ENCODE measurements at places on chromosomes 4 and X.

DNA sequence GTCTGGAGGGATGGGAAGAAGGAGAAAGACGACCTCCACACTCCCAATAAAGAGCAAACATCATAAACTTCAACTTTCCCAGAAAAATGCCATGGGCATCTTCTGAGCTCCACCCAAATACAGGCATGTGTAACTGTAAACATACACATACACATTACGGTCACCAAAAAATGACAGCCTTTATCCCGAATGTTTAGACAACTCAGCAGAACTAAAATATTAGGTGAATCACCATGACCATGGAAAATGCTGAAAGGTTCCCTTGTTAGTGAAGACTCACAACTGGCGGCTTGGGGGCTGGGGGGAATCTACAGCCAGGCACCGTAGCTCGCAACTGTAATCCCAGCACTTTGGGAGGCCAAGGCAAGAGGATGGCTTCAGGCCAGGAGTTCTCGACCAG is 33.0 kb downstream of the PRKX start:
- no peak for DNase-seq

DNA sequence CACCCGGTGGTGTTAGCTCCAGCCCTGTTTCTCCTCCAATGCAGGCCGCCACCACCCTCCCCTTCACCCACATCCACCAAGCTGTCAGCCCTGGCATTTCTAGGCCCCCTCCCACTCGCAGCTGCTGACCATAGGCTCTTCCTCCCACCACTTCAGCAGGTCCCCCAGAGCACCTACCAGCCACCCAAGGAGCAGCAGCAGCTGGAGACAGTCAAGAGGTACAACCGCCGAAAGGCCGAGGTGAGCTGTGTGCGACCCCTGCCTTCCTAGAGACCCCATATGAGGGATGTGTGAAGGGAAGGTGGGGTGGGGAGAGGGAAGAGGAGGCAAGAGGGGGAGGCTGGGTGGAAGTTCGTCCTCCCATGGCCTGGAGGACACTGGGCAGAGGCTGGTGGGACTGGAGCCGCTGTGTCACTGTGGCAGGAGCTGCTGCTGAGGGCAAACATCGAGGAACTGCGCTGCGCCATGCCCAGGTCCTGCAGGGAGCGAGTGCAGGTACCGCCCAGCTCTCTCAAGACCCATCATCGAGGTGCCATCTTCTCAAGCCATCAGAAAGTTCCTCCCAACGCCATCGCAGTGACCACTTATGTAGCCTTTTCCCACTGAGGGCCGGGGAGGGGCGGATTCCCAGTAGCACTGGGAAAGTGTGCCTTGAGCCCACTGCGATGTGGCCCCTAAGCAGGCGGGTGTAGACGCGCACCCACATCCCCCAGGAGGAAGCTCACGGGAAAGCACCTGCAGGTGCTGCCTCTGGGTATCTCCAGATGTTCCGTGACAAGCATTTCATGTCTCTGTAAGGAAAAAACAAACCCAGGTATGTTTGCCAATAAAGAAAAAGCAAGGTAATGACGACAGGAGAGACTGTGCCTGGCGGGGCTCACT is 19.2 kb upstream of the RNF4 start:
- DNase-seq = no peak

DNA sequence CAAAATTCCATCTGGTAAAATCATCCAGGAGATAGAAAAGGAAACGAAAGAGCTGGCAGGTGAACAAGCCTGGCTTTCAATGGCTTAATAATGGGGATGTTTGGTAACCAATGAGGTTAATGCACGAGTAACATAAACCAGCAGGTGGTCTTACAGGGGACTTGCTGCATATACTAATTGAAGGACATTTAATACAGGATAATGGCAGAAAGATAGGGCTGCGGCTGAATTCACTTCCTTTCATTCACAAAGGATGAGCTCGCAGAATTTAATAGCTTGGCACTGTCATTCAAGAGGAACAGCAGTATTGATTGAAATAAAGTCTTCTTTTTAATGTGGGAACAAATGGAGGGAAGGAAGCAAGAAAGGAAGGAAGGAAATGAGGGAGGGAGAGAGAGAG is 156.3 kb upstream of the RAI2 start:
- DNase-seq = no peak

DNA sequence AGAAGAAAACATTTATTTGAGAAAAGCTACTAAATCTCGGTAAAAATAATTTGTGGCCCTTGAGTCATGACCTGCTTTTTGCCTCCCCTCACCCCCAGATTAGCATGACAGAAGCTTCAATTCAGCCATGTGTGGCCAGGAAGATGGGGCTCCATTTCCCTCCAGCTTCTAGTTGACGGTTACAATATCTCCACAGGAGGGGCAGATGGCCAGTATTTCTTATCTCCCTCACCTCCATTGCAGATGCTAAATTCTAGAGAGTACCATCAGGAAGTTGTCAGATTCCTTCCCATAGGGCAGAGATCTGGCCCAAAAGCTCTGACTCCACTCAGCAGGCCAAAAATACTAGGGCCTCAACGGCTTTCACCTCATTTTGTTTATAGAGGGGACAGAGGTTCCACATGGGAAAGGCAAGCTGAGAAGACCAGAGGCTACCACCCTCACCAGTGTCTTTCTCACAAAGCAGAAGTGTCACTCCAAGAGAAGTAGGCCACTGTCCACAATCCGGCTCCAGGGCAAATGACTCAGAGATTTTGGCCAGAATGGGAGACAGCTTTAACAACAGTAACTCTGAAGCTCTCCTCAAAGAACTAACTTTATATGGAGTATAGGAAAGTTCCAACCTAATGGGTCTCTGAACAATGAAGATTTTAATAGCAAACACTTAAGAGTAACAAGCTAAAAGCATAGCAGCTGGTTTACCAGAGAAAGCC is 108.3 kb downstream of the TBC1D19 start:
- DNase-seq = no peak

DNA sequence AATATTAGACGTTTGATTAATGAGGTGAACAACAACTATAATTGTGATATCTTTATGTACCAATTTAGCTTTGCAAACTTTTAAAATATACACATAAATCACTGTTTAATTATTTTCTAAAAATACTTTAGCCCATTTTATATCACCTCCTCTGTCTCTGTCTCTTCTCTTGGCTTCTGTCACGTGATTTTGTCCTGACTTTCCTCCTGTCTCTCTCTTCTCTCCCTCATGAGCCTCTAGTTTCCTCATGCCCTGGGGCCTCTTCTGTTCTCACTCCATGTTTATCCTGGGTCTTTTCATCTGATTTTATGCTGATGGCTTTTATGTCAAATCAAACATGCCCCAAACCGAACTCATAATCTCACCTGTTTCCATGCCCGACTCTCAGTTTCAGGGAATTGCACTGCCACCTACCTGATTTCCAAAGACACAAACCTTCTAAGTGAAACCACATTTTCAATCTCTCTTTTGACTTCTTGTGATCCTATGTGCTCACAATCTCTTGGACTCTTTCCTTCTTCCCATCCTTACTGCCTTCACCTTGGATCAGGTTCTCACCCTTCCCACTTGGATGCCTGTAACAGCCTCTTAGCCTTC is 303.0 kb upstream of the GALNT7 start:
- no peak for DNase-seq

DNA sequence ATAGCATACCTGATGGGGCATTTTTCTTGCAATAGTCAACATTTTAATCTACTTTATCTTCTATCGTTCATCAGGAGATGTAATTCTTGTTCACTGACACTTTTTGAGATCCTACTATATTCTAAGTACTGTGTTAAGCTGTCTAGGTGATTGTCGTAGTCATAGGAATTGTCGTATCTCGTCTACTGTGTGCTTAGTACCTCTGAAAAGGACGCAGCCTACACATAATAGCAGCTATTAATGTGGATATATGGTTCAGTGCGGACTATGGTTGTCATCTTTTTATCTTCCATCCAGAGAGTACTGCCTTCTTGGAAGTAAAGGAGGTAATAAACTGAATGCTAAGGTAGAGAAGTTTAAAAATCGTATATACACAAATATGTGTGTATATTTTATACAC is 21.9 kb upstream of the CFAP299 start:
- DNase-seq = no peak

- DNase-seq = no peak
Observed at GRCh38 chr4:101785486-101785885, 5.0 kb upstream of the BANK1 start.

DNA sequence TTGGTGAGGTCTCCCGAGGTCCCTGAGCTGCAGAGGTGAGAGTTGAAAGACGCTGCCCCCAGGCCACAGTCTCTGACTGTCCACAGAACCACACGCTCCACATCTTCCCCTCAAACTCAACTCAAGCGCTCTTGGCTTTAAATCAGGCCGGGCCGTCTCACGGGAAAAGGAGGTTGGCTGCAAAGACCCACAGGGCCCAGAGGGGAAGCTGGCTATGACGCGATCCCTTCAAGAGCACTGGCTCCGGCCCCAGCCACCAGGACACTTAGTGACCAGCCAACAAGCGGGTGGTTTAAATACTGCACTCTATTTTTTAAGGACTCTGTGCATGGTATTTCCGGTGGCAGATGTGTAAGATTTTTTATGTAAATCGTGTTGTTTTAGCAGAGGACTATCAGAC is 19.9 kb downstream of the LRPAP1 start:
- no peak for DNase-seq

DNA sequence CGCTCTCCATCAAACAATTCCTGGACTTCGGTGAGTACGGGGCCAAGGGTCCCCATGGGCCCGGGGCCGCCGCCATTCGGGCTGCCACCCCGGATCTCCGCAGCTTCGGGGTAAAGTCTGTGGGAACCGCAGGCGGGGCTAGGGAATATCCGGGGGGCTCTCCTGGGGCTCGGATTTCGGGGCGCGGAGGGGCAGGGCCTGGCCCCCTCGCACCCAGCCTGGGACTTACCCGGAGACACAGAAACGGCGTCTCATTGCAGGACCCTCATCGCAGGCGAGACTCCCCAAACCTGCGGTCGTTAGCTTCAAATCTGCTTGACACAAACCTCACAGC is 413 bp downstream of the PDK3 start:
- no peak for DNase-seq

GRCh38 chrX:116317409-116317808 is 119.0 kb upstream of the SLC6A14 start:
- peak; percentile 26 for DNase-seq

DNA sequence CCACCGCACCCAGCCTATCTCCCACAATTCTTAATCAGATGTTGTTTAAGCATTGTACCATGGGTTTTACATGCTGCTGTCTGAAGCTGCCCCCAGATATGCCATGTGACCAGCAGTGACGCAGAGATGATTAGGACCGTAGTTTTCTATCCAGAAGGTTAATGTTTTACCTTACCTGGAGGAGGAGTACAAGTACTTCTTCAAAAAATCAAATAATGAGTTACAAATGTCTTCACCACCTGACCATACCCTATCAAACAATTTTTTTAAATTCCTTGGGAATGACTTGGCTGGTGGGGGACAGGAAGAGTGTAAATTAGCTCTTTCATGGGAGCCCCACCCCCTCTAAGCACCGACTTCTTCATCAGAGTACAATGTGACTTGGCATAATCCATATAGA is 16.2 kb upstream of the SGMS2 start:
- no peak for DNase-seq

- DNase-seq = no peak
Observed at GRCh38 chr4:105147016-105147552, 408 bp downstream of the TET2 start.

- no peak for DNase-seq
Observed at GRCh38 chr4:33255507-33255906, 2535.3 kb downstream of the PCDH7 start.

DNA sequence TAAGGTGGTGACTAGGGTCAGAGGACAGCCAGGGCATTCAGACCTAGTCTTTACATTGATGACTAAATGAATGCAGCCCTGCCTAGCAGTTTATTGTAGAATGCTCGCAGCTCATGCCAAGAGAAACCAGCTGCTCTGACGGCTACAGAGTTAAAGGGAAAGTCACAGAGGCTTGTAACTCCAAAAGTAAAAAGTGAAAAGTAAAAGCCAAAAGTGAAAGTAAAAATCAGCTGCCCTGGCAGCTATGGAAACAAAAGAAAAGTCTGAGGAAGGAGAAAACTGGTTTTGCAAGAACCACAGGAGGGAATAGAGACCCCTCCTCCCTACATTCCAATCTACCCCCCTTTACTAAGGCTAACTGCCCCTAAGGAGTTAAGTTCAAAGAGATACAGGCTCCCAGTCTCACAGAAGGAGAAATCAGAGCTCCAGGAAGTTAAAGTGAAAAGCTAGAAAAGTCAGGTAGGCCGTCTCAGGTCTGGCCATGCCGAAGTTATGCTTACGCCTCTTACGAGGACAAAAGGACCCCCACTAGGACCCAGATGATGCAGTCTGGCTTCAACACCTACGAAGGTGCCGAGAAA is 6.0 kb downstream of the GAGE10 start:
- DNase-seq = peak; percentile 11

- DNase-seq = no peak
Observed at GRCh38 chr4:94758700-94759399, 1.1 kb downstream of the BMPR1B start.

DNA sequence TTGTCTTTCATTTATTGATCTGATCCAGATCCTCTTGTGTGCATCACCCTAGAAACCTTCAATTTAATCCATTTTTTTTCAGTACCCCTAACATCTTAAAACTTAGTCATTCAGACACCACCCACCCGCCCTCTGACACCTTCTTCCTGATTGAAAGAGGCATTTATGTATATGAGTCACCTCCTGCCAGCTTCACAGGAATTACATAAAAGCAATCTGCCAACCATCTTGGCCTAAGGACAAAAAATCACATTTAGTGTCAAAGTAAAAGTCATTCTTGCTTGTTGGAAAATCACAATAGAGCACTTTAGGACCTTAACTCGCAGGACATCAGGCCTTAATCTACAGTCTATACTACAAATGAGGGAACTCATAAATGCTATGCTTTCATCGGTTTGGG is 52.1 kb downstream of the NDST3 start:
- DNase-seq = peak; percentile 54

DNA sequence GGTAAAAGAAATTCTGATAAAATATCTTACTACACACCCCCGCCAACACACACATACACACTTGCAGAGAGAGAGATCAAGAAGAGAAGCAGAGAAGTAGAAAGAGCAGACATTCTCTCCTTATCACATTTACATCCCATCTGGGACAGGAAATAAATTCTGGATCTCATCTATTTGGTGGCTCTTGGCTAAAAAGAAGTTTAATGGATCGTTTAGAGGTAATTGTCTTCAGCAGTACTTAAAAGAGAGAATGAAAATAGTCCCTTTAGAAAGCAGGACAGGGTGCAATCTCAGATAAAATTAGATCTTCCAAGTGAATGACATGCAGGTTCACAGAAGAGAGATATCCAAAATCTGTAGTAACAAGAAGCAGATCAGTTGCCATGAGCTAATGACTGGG is 1392.5 kb downstream of the RAPGEF2 start:
- no peak for DNase-seq

GRCh38 chrX:12979616-12980015 is 4.7 kb downstream of the TMSB4X start:
- DNase-seq = no peak

- DNase-seq = no peak
Observed at GRCh38 chrX:20438871-20439526, 172.3 kb upstream of the RPS6KA3 start.
